ENCODE measurements at places on chromosomes 11 and 22.

DNA sequence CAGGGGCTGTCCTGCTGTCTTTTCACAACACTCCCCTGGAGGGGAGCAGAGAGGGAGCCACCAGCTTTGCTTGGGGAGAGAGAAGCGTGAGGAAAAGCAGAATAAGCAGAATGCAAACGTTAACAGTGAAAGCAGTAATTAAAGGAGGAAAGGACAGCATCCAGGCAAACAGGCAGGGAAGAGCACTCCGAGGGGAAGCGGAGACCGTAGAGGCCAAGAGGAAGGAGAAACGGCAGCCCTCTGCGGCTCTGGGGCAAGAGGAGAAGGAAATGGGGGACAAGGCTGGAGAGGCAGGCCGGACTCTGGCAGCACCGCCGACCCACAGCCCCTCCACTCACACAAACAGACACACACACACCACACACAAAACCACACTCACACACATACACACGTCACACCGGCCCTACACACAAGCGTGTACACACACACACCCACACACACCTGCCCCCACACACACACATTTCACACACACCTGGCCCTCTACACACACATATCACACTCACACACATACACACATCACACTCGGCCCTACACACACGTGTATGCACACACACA lies 449.8 kb downstream of the SOX6 start:
- no peak for DNase-seq

DNA sequence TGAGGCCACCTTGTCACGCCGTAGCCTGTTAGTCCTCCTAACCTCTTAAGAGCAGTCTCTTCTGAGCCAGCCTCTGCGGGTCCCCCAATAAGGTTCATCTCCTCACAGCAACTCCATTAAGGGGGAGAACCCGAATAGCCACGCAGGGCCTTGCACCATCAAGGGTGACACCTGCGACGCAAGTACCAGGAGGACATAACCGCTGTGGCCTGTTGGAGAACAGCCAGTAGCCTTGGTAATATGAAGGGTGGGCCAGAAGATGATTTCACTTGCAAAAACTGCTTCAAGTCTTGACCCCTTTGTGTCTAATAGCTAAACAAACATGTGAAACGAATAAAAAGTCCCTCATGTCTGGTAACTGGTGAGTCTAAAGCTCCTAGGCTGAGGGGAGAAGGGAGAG lies 14.8 kb downstream of the ARFGAP2 start:
- DNase-seq, result no peak

DNA sequence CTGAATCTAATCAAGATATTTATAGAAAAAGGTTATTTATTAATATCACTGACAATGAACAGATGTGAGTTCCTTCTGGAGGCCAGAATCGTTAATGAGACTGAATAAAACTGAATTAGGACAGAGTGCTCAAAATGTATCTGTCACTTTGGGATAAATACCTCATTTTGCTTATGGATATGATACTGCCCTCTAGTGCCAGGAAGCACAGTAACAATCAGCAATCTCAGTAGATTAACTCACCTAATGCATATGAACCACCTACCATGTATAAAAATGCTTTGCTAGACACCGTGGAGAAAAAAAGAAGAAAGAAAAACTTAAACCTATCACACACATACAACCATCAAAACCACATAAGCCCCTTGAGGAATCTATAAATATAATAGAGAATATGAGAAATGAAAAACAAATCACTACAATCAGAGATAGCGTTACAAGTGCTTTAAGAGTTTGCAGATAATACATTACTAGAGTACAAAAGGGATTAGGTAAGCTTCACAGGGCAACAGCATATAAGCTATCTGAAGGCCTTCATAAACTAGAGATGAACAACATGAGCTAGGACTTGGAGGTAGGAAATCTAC lies 117.4 kb downstream of the SGSM3 start:
- DNase-seq, result no peak

DNA sequence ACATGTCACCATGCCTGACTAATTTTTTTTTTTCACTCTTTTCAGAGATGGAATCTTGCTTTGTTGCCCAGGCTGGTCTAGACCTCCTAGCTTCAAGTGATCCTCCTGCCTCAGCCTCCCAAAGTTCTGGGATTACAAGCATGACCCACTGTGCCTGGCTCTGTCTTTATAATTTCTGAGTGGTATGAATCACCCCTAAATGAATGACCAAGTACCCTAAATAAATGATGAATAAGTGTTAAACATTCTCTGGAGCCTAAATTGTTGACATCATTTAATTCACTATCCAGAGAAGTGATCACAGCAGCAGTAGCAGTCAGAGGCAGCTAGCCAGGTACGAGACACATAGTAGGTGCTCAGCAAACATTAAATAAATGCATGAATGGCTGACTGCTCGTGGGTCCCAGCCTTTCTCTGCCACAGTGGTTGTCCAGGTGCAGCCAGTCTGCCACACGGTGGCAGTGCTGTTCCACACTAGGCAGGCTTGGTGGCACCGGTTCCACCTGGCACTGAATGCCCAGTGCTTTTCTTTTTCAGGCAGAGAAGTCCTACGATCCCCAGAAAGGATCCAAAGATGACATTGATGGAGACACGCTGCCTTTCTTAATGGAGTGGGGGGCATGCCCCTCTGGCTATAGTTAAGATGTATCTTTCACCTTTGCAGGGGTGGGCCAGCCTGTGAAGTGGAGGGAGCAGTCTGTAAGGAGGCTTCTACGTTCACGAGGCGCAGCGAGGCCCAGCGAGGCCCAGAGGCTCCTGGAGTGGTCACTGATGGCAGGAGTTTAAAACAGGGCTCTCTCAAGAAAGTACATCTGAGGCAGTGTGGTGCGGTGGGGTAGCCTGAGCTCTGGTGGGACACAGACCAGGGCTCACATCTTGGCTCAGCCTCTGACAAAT lies 8.7 kb upstream of the TTC12 start:
- peak; percentile 50 for DNase-seq

DNA sequence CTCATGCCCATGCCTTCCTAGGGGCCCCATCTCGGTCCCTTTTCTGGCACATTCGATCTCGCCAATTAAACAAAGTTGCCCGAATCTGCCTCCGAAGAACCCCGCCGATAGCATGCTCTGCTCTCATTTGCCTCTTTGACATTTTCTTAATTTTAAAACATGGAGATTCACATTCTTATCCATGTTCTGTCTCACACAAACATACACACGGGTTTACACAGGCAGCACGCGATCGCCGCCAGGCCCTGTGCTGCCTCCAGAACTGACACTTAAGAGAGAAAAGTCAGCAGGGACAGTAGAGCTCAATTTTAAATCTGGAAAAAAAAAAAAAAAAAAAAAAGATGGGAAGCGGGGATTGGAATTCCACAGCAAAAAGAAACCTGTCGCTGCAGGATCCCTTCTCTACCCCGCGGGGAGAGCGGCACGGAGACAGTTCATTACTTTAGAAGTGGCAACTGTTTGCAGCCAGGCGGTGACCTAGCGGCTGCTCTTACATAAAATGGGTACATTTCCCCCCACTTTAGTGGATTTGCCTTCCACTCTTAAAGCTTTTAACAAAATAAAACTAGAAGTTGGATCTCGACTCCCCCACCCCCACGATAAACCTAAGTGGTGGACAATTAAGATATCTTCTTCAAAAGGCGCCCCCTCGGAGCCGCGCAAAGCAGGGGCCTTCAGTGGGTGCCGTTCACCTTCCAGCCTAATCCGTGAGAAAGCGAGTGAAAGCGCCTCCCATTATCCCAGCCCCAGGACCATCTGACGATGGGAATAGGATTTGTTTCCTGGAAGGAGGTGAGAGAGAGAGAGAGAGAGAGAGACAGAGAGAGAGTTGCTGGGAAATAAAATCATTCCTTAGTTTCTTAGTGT lies 13.7 kb downstream of the PAX6 start:
- DNase-seq, result no peak

DNA sequence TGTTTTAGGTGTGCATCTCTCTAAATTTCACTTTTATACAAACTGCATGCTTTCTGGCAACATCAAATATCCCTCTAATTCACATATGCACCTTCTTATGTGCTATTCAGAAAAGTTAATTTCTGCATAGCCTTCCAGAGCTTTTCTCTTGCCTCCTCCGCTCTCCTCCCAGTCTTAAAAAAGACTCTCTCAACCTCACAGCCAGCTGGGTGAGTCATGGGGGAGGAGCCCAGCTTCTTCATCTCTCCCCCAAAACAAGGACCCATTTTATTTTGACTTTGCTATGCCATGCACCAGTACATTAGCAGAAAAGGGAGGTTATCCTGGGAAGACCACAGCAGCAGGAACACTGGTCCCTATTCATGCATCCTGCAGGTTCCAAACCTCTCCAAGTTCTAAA lies 234.4 kb downstream of the KCNA4 start:
- DNase-seq, result no peak

DNA sequence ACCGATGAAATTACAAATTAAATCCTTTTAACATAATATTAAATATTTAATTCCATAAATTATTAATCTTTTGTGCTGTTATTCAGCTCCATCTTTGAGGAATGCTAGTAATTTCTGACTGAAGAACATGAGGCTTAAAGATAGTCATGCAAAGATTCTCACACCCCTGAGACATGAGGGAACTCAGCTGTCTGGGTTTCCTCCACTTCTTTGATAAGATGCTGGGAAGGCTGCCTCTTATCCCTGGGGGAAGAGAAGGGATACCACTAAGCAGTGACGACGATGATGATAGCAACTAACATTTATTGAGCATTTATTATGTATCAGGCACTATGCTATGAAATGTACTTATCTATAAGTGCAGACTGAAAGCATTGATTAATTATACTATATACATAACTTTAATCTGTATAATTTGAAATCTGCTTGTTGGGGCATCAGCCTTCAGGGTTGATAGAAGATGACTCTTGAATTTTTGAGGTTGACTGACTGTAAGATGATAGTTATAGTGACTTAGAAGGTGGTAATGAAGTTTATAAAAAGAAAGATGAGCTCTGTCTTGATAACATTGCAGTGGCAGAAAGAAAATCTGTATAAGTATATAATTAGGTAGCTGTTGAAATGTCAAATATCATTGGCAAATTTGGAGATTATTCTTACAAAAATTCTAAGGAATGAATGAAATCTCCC lies 78.4 kb downstream of the SIK2 start:
- DNase-seq, result no peak

DNA sequence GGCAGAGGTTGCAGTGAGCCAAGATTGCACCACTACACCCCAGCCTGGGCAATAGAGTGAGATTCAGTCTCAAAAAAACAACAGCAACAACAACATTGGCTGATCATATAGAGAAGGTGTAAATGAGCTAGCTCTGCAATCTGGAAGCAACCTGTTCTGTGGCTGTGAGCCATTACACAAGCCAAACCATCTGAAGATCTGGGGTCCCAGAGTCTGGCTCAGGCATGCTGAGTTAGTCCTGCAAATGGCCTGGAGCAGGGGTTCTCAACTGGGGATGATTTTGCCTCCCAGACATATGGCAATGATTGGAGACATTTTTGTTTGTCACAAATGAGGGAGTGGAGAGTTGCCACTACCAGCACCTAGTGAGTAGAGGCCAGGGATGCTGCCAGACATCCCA lies 42.3 kb upstream of the RAB1B start:
- no peak for DNase-seq

DNA sequence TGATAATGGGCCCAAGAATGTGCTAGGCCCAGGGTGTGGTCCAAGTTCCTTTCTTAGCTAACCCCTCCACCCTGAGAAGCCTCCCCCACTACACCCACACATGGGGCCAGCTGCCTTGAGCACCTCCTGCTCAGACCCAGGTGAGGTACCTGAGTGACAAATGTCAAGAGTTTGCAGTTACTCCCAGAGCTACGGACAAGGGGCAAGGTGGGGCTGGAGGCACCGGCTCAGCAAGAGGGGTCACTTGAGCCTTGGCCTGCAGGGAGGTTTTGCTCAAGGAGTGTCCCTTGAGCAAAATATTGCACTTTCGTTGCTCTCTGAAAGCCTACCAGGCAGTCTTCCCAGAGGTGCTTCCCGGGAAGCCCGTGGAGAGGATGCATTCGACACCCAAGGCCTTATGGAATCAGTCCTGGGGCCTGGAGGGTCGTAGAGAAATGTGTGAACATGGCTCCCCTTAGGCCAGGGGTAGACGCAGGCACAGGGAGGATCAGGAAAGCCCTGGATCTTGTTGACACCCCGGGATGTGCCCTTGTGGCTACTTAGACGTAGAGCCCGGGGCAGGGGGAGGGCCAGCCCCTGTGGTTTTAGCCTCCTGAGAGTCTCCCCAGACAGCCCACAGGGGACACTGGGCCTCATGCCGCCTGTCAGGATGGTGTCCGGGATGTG lies 114.2 kb downstream of the KCNQ1 start:
- no peak for DNase-seq

- no peak for DNase-seq
These were observed 3.1 kb upstream of the PANX3 start for GRCh38 chr11:124608147-124608546.

DNA sequence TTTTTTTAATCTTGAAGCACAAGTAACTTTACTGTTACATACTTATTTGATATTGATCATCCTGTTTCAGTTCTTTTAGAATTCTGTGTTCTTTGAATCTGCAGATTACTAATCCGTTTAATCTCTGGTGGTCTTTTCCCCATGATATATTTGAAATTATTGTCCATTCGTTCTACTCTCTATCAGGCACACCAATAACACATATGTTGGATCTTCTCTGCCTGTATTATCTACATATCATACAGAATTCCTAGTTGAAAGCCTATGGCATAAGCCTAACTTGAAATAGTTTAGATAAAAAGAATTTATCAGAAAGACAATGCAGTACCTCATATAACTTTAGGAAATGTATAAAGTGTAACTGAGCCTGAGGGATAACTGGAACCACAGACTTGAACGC lies 32.6 kb downstream of the STK33 start:
- no peak for DNase-seq

GRCh38 chr11:1792461-1792860 lies 28.7 kb upstream of the CTSD start:
- no peak for DNase-seq
